ENCODE measurements at places on chromosomes 6 and 20. TPM values are rescaled to one million over a fixed set of nuclear protein-coding genes. Genes with fewer than 3 reads are reported as not detected.

The SSTR4 gene
- total RNA-seq = 2.6 TPM

The ARHGAP40 gene
- 0.96 TPM for total RNA-seq

The ZNF311 gene
- total RNA-seq = 7.7 TPM

The VSX1 gene
- 0.24 TPM for total RNA-seq

The TEAD3 gene
- 12.0 TPM for total RNA-seq

The C6orf132 gene
- total RNA-seq = 6.0 TPM

The PAQR8 gene
- total RNA-seq = 12.8 TPM

The CCN5 gene
- 7.5 TPM for total RNA-seq

The C2 gene
- 27.0 TPM for total RNA-seq

The UBE2C gene
- total RNA-seq = 3.6 TPM

The LINC00237 gene
- total RNA-seq = 4.3 TPM

The DLK2 gene
- 4.8 TPM for total RNA-seq

The CD40 gene
- total RNA-seq = 5.8 TPM

The TCP11 gene
- total RNA-seq = not detected

The PNISR gene
- 92.7 TPM for total RNA-seq

GRCh38 chr6:32148289-32149091, 3.2 kb downstream of the PRRT1 start:
- peak; percentile 48 for DNase-seq

DNA sequence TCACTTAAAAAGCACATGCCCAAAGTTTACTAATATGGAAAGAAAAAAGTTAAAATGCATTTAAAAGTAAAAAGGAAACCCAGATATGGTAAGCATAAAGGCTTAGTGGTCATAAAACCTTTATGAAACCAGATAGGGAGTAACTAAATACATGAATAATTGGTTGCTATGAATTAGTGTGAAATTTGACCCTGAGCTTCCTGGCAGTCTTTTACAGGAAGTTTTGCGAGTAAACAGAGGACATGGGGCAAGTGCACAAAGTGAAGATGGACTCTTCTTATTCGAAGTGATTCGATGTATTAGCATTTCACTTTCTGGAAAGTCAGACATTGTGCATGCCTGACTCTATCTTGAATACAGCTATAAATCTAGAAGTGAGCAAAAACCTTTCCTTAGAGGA, 90.9 kb upstream of the MLIP start:
- peak; percentile 19 for DNase-seq

- no peak for DNase-seq
Measured at GRCh38 chr6:121630716-121631115, 195.3 kb downstream of the GJA1 start.

DNA sequence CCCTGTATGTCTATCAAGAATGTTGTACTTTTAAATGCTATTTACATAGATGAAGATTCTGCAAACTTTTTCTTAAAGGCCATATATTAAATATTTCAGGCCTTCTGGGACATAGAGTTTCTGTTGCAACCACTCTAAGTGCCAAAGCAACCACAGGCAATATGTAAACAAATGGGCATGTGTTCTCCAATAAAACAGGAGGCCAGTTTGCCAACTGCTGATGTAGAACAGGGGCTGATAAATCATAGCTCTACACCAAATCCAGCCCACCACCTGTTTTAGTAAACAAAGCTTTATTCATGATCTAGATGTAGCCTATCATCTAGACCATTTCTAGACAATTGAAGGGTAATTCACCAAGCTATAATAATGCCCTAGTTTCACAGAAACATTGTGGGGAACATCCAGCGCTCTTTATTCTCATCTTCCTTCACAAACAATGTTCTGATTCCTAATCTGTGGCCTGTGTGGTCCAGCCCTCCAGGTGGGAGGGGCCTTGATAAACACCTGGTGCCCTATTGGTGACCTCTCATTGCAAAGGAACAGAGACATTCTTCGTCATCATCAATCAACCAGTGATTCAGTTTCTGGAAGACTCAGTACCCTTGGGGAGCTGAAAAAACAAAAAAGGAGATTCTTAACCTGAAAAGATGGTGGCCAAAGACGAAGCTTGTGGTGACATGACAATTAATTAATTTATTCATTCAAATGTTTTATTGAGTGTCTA, 80.2 kb downstream of the PREP start:
- no peak for DNase-seq

- no peak for DNase-seq
Measured at GRCh38 chr20:33301192-33301930, 18.3 kb downstream of the BPIFB1 start.

DNA sequence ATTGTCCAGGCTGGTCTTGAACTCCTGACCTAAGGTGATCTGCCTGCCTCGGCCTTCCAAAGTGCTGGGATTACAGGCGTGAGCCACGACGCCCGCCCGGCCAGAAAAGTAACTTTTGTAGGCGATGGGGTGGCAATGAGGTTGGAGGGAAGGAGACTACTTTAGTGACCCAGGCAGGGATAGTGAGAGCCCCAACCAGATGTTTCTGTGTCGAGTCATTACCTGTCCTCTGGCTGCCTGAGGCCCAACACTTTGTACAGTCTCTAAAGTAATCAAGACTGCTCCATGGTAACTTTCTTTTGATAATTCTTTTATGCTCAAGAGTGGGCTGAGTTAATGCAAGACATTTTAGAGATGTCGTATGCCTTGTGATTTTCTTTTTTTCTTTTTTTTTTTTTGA, 6.8 kb downstream of the SASH1 start:
- DNase-seq = no peak

GRCh38 chr6:34120953-34121675, 24.8 kb downstream of the GRM4 start:
- peak; percentile 65 for DNase-seq

GRCh38 chr6:100153636-100154275, 159.7 kb upstream of the MCHR2 start:
- DNase-seq = no peak

DNA sequence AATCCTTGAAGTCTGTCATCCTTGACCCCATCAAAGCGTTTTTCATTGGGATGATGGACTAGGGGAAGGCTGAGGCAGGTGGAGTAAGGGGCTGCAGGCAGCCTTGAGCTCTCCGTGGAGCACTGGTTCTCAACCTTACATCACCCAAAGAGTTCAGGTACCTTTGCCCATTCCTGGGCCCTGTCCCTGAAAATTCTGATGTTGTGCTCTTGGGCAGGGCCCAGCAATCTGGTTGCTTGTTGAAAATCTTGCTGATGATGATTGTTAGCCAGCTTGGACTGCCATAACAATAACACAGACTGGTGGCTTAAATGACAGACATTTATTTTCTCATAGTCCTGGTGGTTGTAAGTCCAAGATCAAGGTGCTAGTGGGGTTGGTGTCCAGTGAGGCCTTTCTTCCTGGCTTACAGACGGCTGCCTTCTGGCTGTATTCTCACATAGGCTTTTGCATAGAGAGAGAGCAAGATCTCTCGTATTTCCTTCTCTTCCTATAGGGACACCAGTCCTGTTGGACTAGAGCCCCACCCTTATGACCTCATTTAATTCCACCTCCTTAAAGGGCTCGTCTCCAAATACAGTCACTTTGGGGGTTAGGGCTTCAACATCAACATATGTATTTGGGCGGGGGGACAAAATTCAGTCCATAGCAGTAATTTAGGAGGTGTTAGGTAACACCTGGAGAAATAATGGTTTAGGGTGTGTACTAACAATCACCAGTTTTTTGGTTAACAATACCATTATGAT, 104.9 kb downstream of the PLEKHG1 start:
- DNase-seq = no peak

DNA sequence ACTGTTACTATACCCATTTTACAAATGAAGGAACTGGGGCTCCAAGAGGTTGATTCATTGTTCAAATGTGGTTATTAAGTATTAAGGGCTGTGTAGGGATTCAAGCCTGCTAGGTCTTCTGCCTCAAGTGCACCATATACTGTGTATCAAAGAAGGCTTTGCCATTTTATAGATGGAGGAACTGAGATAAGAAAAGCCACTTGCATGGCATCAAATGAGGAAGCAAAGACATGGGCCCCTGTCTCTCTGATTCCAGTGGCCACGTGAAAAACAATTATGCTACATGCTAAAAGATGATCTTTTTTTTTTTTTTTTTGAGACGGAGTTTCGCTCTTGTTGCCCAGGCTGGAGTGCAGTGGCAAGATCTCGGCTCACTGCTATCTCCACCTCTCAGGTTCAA, 67.0 kb downstream of the TMEM200A start:
- no peak for DNase-seq

GRCh38 chr20:58892141-58892931, 39.8 kb downstream of the GNAS start:
- peak; percentile 71 for DNase-seq

DNA sequence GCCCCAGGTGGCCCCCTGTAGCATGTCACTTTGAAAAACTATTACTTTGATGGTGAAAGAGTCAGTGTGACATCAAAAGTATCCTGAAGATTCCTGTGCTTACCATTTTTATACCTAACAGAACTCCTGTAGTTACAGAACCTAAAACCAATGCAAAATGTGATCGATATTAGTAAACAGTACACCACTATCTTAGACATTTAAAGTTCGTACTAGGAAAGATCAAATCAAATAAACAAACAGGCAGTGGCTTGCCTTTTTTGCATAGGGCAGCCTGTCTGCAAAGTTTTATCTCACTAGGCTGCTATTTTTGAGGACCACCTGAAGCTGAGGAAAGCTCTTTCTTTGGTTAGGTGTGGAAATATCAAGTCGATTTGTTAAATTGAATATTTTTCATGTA, 944.0 kb upstream of the CITED2 start:
- DNase-seq = no peak

DNA sequence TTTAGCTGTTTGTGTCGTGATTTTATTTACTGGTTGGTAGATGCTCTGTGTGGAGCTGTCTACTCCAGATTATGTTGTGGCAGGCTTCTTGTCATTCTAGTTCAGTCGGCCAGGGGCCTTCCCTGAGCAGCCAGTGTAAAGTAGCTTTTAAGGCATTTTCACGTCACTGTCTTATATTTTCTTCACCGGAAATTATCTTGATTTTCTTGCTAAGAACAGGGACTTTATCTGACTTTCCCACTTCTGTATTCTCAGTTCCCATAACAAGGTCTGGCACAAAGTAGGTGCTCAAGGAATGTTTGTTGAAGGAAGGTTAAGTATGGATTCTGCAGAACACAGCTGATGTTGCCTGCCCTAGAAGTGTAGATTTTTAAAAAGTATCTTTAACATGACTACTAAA, 868 bp downstream of the LTV1 start:
- no peak for DNase-seq

- no peak for DNase-seq
Measured at GRCh38 chr6:16035488-16036080, 93.3 kb upstream of the MYLIP start.

GRCh38 chr6:37724530-37725220, 27.0 kb upstream of the MDGA1 start:
- no peak for DNase-seq

GRCh38 chr20:41621421-41621820, 3.2 kb upstream of the CHD6 start:
- no peak for DNase-seq

DNA sequence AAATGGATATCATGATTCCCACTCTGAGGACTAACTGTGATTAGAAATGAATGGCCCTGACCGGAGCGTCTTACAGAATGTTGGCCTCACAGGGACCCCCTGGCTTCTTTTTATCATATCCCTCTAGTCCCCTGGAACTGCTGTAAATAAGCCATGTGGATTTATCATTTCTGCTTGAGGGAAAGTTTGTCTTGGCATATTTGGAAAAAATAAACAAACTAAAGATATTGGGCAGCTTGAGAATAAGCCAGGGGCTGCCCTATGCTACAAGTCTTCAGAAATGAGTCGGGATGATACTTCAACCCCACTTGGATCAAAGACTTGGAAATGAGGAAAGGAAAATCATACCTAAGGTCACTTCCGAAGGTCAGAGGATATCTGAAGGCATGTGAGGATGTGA, 179.1 kb downstream of the THBS2 start:
- DNase-seq = peak; percentile 56

GRCh38 chr6:115976321-115976870, 84.3 kb downstream of the FRK start:
- no peak for DNase-seq

DNA sequence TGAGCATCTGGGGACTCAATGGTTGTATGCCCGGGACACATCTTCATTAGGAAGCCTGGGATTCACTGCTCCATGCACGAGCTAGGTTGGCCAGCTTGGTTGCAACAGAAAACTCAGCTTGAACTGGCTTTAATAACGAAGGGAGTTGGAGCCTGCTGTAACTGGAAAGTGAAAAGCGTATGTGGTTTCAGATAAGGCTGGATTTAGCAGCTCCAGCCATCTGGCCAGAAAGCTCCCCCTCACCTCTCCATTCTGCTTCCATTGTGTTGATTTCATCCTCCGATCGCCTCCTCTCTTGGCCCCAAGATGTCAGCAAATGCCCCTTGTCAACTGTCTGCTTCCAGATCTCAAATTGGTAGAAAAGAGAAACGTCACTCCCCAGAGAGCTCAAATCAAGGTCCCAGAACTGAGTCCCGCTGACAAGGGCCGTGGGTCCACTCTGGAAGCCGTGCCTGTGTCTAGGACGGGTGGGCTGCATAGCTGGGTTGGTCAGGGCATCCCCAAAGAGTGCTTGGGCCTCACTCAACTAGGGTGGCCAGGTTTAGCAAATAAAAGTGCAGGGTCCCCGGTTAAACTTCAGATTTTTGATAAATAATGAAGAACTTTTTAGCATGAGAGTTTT, 117.0 kb upstream of the PMEPA1 start:
- DNase-seq = peak; percentile 68

- no peak for DNase-seq
Measured at GRCh38 chr20:45320948-45321595, 13.0 kb upstream of the MATN4 start.

- DNase-seq = no peak
Measured at GRCh38 chr20:33926425-33926824, 67.3 kb upstream of the RALY start.

- peak; percentile 17 for DNase-seq
Measured at GRCh38 chr20:34362502-34363061, 491 bp upstream of the ITCH start.

DNA sequence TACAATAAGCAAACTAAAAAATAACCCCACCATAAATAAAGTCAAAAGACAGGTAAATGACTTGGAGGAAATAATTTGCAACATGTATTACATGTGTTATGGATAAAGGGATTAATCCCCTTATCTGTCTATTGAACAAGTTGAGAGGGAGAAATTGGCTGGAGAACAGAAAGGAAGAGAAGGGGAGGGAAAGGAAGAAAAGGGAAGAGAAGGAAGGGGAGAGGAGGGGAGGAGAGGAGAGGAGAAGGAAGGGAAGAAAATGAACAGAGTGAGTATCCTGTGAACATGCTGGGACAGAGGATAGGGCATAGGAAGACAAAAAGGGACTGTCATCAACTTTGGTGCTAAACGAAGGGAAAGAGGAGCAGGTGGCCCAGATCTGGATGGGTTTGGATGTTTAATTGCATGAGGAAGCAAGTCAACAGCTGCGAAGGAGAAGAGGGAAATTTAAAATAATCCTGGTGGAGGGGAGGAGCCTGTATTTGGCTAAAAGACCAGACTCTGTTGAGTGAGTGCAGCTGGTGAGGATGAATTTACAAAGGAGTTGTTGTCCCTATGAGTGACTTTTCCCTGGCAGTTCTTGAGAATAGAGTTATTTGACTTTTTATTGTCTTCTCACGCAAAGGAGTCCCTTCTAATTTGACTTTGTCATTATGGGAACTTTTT, 14.2 kb upstream of the SHLD1 start:
- DNase-seq = peak; percentile 39

GRCh38 chr6:117561128-117561527, 41.2 kb downstream of the GOPC start:
- DNase-seq = no peak

GRCh38 chr6:9937031-9937763, 477.7 kb downstream of the TFAP2A start:
- no peak for DNase-seq

GRCh38 chr6:16840291-16840690, 79.0 kb upstream of the ATXN1 start:
- no peak for DNase-seq

GRCh38 chr6:145214570-145214969, 520.8 kb downstream of the EPM2A start:
- peak; percentile 67 for DNase-seq

Measured in umbilical cord (tissue), 2 donors.